ENCODE measurements at places on chromosomes 11 and 22. TPM values are rescaled to one million over a fixed set of nuclear protein-coding genes. Genes with fewer than 3 reads are reported as not detected.

MAPK8IP2 gene
- total RNA-seq: 1.9 TPM

ADM gene
- total RNA-seq: 279 TPM

- DNase-seq: no peak
- H3K4me1 ChIP-seq: no peaks in the 10 kb centered on the region
- H3K36me3 ChIP-seq: no peaks in the 10 kb centered on the region
- H3K27ac ChIP-seq: no peak overlapping the region
Measured at GRCh38 chr11:67644042-67644441, 4.5 kb upstream of the TBX10 start.

- H3K4me3 ChIP-seq: no peak overlapping the region
- no peaks in the 10 kb centered on the region for H3K36me3 ChIP-seq
- H3K27ac ChIP-seq: no peak overlapping the region
- H3K27me3 ChIP-seq: no peaks in the 10 kb centered on the region
Measured at GRCh38 chr11:75689863-75690609, 21.2 kb upstream of the MAP6 start.

DNA sequence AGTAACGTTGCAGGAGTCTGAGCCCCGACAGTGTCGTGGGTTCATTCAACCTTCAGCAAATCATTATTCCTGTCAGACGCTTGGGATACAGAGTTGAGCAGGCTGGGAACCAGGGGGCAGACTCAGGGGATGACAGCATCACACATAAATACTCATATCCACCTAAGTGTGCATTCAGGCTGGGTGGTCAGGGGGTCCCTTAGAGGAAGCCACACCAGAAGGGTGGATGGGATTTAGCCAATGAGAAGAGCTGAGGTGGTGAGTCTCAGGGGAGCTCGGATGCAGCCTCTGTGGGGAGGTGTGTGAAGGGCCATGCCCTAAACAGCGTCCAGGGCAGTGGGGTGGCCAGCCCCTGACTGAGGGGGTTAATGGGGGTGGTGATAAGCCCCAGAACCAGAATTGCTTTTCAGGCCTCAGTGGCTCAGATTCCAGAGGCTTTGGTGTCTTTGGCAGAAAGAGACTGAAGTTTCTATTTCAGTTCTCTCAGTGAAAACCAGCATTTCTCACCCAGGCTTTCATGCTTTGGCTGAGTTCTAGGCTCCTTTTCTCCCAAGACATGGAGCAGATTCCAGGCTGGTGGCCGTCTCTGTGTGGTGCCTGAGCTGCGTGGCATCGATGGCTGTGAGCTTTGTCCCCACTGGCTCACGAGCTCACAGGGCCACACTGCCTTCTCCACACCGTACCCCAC, 83.9 kb upstream of the CLDN5 start:
- H3K36me3 ChIP-seq: no peaks in the 10 kb centered on the region
- H3K4me3 ChIP-seq: no peak overlapping the region
- H3K27ac ChIP-seq: peak overlapping the region; percentile 50

RDX gene
- 53.7 TPM for total RNA-seq

GRCh38 chr22:45195616-45196015, 31.9 kb downstream of the NUP50 start:
- no peaks in the 10 kb centered on the region for H3K36me3 ChIP-seq
- no peak for DNase-seq
- H3K27me3 ChIP-seq: no peaks in the 10 kb centered on the region
- H3K4me1 ChIP-seq: no peaks in the 10 kb centered on the region

- no peak overlapping the region for H3K27ac ChIP-seq
- no peak for DNase-seq
- H3K4me1 ChIP-seq: peaks cover 5% of the 10 kb centered on the region
- H3K27me3 ChIP-seq: no peaks in the 10 kb centered on the region
Measured at GRCh38 chr11:75809991-75810390, 5.0 kb upstream of the UVRAG start.

GGTLC2 gene
- not detected for total RNA-seq

DNA sequence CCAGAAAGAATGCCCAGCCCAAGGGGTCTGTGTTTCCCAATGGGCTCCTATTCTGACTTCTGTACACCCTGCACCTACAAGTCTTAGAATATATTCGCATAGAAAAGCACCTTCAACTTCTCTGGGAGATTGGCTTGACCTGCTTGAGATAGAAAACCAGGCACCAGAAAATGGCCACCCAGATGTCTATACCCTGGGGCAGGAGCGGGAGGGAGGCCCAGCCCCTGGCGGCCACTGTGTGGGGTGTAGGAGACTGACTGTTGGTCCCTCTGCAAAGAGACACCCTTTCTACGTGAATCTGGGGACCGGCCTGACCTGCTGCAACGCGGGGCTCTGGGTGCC, 8.5 kb downstream of the DENND6B start:
- H3K4me1 ChIP-seq: no peaks in the 10 kb centered on the region
- no peak for DNase-seq
- no peaks in the 10 kb centered on the region for H3K27me3 ChIP-seq

TRAPPC4 gene
- total RNA-seq: 52.6 TPM

DNA sequence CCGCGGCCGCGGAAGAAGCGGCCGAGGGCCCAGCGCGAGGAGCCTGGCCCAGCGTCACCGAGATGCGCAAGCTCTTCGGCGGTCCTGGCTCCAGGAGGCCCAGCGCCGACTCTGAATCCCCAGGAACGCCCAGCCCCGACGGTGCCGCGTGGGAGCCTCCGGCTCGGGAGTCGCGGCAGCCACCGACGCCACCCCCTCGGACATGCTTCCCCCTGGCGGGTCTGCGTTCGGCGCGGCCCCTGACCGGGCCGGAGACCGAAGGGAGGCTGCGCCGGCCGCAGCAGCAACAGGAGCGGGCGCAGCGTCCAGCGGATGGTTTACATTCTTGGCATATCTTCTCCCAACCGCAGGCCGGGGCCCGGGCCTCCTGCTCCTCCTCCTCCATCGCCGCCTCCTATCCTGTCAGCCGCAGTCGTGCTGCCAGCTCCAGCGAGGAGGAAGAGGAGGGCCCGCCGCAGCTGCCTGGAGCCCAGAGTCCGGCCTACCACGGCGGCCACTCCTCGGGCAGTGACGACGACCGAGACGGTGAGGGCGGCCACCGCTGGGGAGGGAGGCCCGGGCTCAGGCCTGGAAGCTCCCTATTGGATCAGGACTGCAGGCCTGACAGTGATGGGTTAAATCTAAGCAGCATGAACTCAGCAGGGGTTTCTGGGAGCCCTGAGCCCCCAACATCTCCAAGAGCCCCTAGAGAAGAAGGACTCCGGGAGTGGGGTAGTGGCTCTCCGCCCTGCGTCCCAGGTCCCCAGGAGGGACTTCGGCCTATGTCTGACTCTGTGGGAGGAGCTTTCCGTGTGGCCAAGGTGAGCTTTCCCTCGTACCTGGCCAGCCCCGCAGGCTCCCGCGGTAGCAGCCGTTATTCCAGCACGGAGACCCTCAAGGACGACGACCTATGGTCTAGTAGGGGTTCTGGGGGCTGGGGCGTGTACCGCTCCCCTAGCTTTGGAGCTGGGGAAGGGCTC, 1.2 kb downstream of the ARHGEF17 start:
- H3K4me3 ChIP-seq: peak overlapping the region; percentile 82
- H3K27me3 ChIP-seq: no peaks in the 10 kb centered on the region
- peak overlapping the region; percentile 99 for H3K27ac ChIP-seq
- H3K36me3 ChIP-seq: no peaks in the 10 kb centered on the region

APOBEC3B gene
- not detected for total RNA-seq

DNA sequence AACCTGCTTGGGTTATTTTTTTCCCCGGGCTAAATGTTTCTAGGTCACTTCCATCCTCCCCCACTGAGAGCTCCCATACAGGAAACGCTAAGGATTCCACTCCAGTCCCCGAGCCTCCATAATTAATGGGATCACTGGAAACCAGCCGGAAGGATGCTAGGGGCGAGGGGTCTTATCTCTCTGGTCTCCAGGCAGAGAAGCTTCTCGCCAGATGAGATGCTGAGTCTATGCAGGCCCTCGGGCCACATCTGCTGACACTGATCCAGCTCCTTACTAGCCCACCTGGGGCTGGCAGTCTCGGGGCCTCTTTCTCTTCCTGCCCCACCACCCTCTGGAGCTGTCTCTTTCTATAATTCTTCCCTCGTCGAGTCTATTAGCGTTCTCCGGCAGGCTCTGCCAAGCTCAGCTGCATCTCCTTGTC, 125.9 kb upstream of the SYT13 start:
- H3K4me1 ChIP-seq: no peaks in the 10 kb centered on the region
- H3K36me3 ChIP-seq: no peaks in the 10 kb centered on the region
- no peaks in the 10 kb centered on the region for H3K27me3 ChIP-seq
- no peak overlapping the region for H3K4me3 ChIP-seq
- no peak overlapping the region for H3K27ac ChIP-seq
- no peak for DNase-seq

DNA sequence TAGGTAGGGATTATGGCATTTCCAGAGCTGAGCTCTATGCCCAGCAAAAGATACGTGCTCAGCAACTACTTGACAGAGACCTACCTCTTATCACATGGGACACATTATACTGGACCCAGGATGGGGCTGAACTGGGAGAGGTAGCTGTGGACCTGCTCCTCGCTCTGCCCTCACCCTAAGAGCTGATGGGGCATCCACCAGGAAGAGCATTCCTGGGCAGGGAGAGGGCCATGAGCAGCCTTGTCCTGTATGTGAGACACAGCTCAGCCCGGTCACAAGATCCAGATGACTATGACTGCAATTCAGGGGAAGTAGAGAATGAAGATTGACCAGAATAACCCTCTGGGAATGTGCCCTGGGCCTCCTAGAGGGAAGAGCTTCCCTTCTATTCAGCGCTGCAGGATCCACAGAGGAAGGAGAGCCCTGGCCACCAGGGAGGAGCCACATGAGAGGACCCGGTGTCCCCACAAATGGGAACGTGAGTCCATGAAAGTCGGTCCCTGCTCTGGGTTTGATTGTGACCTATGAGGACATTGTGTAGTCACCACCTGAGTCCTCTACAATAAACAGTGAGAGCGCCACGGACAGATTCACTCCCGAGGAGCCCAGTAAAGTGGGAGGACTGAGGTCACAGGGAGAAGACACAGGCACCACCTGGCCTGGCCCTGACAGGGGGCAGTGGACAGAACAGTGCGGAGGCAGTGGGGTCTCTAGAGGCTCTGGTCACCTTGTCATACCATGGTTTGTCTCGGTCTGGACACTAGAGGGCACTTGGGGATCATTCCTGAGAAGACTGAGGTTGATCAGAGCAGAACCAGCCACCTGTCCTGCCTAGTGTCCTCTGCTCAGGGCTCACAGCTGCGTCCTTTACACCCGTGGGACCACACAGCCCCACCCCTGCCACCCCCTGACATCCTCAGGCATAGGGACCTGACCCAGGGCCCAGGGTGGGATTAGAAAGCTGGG, 99.5 kb downstream of the ZNF280B start:
- no peak for DNase-seq
- no peaks in the 10 kb centered on the region for H3K36me3 ChIP-seq
- no peaks in the 10 kb centered on the region for H3K4me1 ChIP-seq
- H3K27ac ChIP-seq: no peak overlapping the region
- H3K27me3 ChIP-seq: no peaks in the 10 kb centered on the region

DNA sequence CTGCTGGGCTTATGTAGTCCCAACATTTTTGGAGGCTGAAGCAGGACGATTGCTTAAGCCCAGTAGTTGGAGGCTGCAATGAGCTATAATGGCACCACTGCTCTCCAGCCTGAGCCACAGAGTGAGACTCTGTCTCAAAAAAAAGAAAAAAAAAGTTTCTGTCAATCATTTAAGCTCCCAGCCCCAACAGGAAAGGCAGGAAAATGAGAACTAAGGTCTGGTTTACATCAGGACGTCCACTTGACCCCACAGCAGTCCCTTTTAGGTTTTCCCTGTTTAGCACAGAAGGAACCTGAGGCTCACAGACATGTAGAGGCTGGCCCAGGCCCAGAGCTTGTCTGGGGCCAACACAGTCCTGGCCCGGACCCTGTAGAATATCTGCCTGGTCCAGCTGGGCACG, 9.2 kb upstream of the TTLL1 start:
- no peak overlapping the region for H3K4me3 ChIP-seq
- no peaks in the 10 kb centered on the region for H3K36me3 ChIP-seq
- no peaks in the 10 kb centered on the region for H3K4me1 ChIP-seq
- H3K27me3 ChIP-seq: no peaks in the 10 kb centered on the region
- no peak for DNase-seq

TMEM191B gene
- total RNA-seq: not detected

- H3K36me3 ChIP-seq: peaks cover 6% of the 10 kb centered on the region
- no peak for DNase-seq
- no peaks in the 10 kb centered on the region for H3K27me3 ChIP-seq
- H3K4me1 ChIP-seq: no peaks in the 10 kb centered on the region
Measured at GRCh38 chr22:29288837-29289236, 17.6 kb upstream of the GAS2L1 start.

- no peaks in the 10 kb centered on the region for H3K36me3 ChIP-seq
- H3K4me1 ChIP-seq: peaks cover 10% of the 10 kb centered on the region
- peak overlapping the region; percentile 62 for H3K4me3 ChIP-seq
- DNase-seq: no peak
- H3K27ac ChIP-seq: peak overlapping the region; percentile 73
Measured at GRCh38 chr22:45007391-45008185, 2.2 kb downstream of the PHF21B start.

GRK3 gene
- total RNA-seq: 49.1 TPM

IL10RA gene
- 47.5 TPM for total RNA-seq

GPHA2 gene
- total RNA-seq: not detected

C11orf91 gene
- not detected for total RNA-seq

GRCh38 chr22:20916916-20917810, at the start of gene CRKL:
Gene CRKL, plus strand, starts transcription at chr22:20917407. Its CDS starts 528 bp downstream, at chr22:20917935.
- H3K4me1 ChIP-seq: peaks cover 7% of the 10 kb centered on the region
- DNase-seq: peak; percentile 96
- H3K27ac ChIP-seq: peak within 1 kb of the TSS; percentile 99
- H3K27me3 ChIP-seq: no peaks in the 10 kb centered on the region
- peak within 1 kb of the TSS; percentile 68 for H3K4me3 ChIP-seq
- no peaks in the 10 kb centered on the region for H3K36me3 ChIP-seq

GRCh38 chr22:24107661-24108060, 73.6 kb upstream of the SUSD2 start:
- no peak overlapping the region for H3K4me3 ChIP-seq
- peak; percentile 89 for DNase-seq
- no peaks in the 10 kb centered on the region for H3K27me3 ChIP-seq
- no peaks in the 10 kb centered on the region for H3K36me3 ChIP-seq
- no peaks in the 10 kb centered on the region for H3K4me1 ChIP-seq

DNA sequence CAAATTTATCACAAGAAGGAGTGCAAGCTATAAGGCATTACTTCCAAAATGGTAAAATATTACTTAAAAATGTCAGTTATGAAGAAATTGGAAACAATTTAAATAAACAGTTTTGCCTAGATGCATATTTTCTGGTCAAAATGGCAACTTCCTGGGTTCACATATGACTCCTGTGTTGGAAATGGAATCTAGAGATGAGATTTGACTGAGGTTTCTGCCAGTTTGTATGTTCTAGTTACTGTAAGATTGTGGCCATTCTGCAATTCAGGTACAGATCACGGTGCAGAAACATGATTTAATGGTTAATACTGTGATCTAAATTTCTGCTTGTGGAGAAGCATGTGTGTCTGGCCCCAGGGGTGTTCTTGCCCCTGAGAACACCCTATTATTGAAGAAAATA, 3.4 kb upstream of the OR4C6 start:
- no peaks in the 10 kb centered on the region for H3K27me3 ChIP-seq
- H3K4me1 ChIP-seq: no peaks in the 10 kb centered on the region
- H3K4me3 ChIP-seq: no peak overlapping the region
- no peak overlapping the region for H3K27ac ChIP-seq
- DNase-seq: no peak
- H3K36me3 ChIP-seq: no peaks in the 10 kb centered on the region

Measured in breast epithelium (tissue), 4 donors.